WTC11 (cell line): ENCODE measurements at places on chromosomes 2 and 18. TPM values are rescaled to one million over a fixed set of nuclear protein-coding genes. Genes with fewer than 3 reads are reported as not detected.

DNAJC5G gene
- 0.18 to 0.44 TPM (median 0.34 TPM) in 3 replicates for total RNA-seq

ITGB6 gene
- total RNA-seq, result 0.07 to 0.14 TPM in 2 of 3 replicates, not detected in the other

UGT1A6 gene
- 0.53 TPM in 1 of 3 replicates, not detected in the others for total RNA-seq

CFC1 gene
- total RNA-seq, result not detected in 3 replicates

KLHL29 gene
- total RNA-seq, result 6.8 to 7.3 TPM (median 7.1 TPM) in 3 replicates

CCDC178 gene
- 0.20 TPM in 1 of 3 replicates, not detected in the others for total RNA-seq

ST6GAL2 gene
- total RNA-seq, result 7.5 to 11.0 TPM (median 8.6 TPM) in 3 replicates

DSG4 gene
- total RNA-seq, result not detected in 3 replicates

CDCA7 gene
- total RNA-seq, result 64.2 to 79.7 TPM (median 66.6 TPM) in 3 replicates

ZNF804A gene
- total RNA-seq, result not detected in 3 replicates

DYNAP gene
- total RNA-seq, result 0.46 to 0.94 TPM (median 0.50 TPM) in 3 replicates

CNOT11 gene
- total RNA-seq, result 47.4 to 54.0 TPM (median 48.9 TPM) in 3 replicates

DLGAP1 gene
- 22.0 to 24.0 TPM (median 23.0 TPM) in 3 replicates for total RNA-seq

CAPN14 gene
- 0.11 to 0.37 TPM (median 0.11 TPM) in 3 replicates for total RNA-seq

ALPI gene
- total RNA-seq, result not detected in 3 replicates

SLC9A4 gene
- total RNA-seq, result 0.09 to 0.11 TPM in 2 of 3 replicates, not detected in the other

LBH gene
- total RNA-seq, result 30.8 to 47.3 TPM (median 34.7 TPM) in 3 replicates

CD8B2 gene
- total RNA-seq, result 0.09 TPM in 1 of 3 replicates, not detected in the others

REG3G gene
- 0.20 to 0.39 TPM (median 0.30 TPM) in 3 replicates for total RNA-seq

CYP26B1 gene
- 0.30 to 0.50 TPM (median 0.42 TPM) in 3 replicates for total RNA-seq

C2orf78 gene
- 0.21 to 0.39 TPM (median 0.37 TPM) in 3 replicates for total RNA-seq

ABCB11 gene
- 0.02 to 0.77 TPM (median 0.02 TPM) in 3 replicates for total RNA-seq

PAX3 gene
- not detected in 3 replicates for total RNA-seq

PARD3B gene
- total RNA-seq, result 4.5 to 5.9 TPM (median 5.6 TPM) in 3 replicates

CIB4 gene
- not detected in 3 replicates for total RNA-seq

ASPRV1 gene
- total RNA-seq, result 0.73 to 1.3 TPM (median 1.1 TPM) in 3 replicates

PIEZO2 gene
- total RNA-seq, result 10.7 to 16.9 TPM (median 15.1 TPM) in 3 replicates

IGFBP5 gene
- total RNA-seq, result 5.3 to 12.5 TPM (median 6.4 TPM) in 3 replicates

RFTN2 gene
- total RNA-seq, result 1.1 to 1.9 TPM (median 1.5 TPM) in 3 replicates

FAM210A gene
- 17.4 to 20.2 TPM (median 19.5 TPM) in 3 replicates for total RNA-seq

PTPRN gene
- 3.8 to 5.7 TPM (median 5.2 TPM) in 3 replicates for total RNA-seq

MCM6 gene
- total RNA-seq, result 87.0 to 107 TPM (median 88.1 TPM) in 3 replicates

HMSD gene
- total RNA-seq, result 3.0 to 8.1 TPM (median 6.1 TPM) in 3 replicates

SERPINB5 gene
- total RNA-seq, result 0.17 to 0.25 TPM (median 0.18 TPM) in 3 replicates

GPBAR1 gene
- total RNA-seq, result 0.20 to 0.39 TPM (median 0.25 TPM) in 3 replicates

GAREM1 gene
- total RNA-seq, result 7.0 to 7.7 TPM (median 7.4 TPM) in 3 replicates
